ENCODE measurements at places on chromosomes 1 and 21.
A peak's percentile ranks its signal among the peaks of the same experiment; 100 is the strongest.

GRCh38 chr1:55363268-55363667, 148.1 kb upstream of the USP24 start:
- no peak for DNase-seq

DNA sequence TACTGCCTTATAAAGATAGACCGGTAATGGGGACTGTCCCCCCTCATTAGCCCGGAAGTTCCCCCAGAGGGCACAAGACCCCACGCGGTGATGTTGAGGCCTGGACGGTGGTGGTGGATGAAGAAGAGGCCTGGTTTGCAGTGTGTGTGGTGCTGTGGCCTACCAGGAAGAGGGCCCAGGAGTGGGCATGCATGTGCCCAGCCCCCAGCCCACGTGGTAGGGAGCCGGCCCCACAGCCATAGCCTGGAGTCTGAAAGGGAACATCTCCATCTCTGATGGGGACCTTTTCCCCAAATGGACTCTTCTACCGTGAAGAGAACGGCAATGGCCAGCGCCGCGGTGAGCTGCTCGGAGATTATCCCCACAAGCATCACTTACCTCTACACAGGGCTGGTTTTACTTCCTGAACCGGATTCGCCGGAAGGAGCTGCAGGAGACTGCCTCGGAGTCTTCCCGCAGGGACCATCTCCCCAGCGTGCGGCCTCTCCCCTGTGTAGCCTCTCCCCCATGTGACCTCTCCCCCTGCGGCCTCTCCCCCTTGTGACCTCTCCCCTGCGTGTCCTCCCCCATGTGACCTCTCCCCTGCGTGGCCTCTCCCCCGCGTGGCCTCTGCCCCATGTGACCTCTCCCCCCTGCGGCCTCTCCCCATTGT, 20.6 kb downstream of the RRP1 start:
- no peak for DNase-seq

- no peak for DNase-seq
Measured at GRCh38 chr1:234437423-234438171, 41.4 kb downstream of the TARBP1 start.

DNA sequence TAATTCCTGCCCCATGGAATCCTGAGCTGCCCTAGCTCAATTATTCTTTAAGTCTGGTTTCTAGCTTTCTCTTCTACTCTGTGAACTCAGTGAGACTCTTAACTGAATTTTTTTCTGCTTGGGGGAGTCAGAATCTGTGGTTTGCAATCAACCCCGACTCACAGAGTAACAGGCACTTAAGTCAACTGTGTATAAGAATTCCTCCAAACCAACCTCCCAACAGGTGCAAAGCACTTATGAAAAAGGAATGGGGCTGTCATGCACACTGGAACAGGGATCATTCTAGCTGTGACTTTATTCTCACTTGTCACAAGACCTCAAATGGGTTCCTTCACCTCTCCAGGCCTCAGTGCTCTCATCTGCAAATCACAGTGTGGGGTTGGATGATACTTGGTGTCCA, 60.3 kb upstream of the SYT6 start:
- no peak for DNase-seq

- DNase-seq = no peak
Measured at GRCh38 chr1:171799166-171799565, 17.7 kb downstream of the METTL13 start.

- peak; percentile 7 for DNase-seq
Measured at GRCh38 chr21:35528116-35529042, 479.3 kb upstream of the RUNX1 start.

Data from stimulated activated CD8-positive, alpha-beta memory T cell treated with anti-CD3 and anti-CD28 coated beads, Interleukin-7, amount 100 ng/mL, for 24 hours (primary cell).